Activated CD8-positive, alpha-beta memory T cell treated with anti-CD3 and anti-CD28 coated beads for 48 hours (primary cell): ENCODE measurements at places on chromosomes 2 and 18.

DNA sequence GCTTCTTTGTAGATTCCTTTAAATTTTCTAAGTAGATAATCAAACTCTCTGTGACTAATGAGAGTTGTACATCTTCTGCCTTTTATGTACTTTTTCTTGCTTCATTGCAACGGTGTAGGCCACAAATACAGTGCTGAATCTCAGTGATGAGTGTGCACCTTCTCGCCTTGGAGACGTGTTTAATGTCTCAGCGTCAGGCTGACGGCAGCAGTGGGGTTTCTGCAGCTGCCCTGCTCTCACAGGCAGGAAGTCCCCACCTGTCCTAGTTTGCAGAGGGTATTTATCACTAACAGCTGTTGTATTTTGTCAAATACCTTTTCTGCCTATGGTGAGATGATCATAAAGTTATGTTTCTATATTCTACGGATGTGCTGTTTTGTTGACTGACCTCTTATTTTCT is 13.3 kb downstream of the AGXT start:
- DNase-seq: no peak

- no peak for DNase-seq
These were observed 192.5 kb upstream of the FAM98A start for GRCh38 chr2:33791625-33792024.

- DNase-seq: no peak
These were observed 23.8 kb upstream of the IMP4 start for GRCh38 chr2:130318906-130319305.

DNA sequence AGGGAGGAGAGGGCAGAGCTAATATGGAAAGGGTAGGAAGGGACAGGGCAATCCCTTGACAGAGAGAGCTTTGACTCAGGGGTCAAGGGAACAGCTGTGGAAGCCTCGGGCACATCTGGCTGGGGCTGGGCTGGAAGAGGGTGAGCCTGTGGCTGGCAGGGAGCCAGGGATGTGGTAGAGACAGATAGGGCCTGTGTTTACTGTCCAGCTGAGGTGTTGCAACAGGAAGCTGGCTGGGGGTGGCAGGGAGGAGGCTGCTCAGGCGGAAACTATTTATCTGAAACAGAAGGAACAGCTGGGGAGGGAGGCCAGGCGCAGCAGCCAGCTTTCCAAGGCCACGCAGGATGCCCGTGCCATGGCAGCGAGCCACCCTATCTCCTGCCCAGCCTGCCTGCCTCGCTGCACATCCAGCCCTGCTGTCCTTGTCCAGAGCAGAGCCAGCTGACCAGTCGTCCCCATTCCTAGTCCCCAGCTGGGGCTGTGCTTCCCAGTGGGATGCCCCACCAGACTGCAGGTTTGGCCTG is 264.7 kb downstream of the CYP26B1 start:
- no peak for DNase-seq

- no peak for DNase-seq
These were observed 194.3 kb downstream of the MYCN start for GRCh38 chr2:16134436-16135165.

DNA sequence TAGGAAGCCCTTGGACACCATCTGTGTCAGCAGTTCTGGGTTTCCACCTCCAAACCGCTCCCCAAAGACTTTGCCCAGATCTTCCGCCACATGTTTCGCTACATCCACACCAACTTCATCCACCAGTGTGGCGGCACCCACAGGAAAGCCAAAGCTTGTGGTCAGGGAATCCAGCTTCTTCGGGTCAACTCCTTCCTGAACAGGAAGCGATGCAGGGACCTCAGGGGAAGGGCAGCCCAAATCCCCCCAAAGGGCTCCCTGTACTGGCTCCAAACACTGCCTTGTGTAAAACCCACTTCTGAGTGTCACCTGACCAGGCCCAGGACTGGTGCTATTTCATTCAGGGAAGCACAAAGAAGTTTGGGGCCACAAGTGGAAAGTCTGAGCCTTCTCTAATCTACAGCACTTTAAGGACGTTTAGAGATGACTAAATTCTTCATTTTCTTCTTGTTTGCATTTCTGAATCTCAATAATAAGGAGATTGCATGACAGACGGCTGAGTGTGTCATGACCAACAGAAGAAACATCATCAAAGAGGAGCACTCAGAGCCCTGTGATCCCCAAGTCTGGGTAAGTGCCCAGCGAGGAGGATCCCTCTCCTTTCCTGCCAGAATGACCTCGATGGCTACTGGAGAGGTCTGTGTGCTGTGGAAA is 20.8 kb downstream of the GAREM2 start:
- DNase-seq: no peak

GRCh38 chr2:58070765-58071164 is 24.2 kb downstream of the VRK2 start:
- DNase-seq: no peak

GRCh38 chr2:58138396-58139030 is 91.9 kb downstream of the VRK2 start:
- no peak for DNase-seq

- no peak for DNase-seq
These were observed 16.2 kb upstream of the RHOB start for GRCh38 chr2:20430461-20431300.

DNA sequence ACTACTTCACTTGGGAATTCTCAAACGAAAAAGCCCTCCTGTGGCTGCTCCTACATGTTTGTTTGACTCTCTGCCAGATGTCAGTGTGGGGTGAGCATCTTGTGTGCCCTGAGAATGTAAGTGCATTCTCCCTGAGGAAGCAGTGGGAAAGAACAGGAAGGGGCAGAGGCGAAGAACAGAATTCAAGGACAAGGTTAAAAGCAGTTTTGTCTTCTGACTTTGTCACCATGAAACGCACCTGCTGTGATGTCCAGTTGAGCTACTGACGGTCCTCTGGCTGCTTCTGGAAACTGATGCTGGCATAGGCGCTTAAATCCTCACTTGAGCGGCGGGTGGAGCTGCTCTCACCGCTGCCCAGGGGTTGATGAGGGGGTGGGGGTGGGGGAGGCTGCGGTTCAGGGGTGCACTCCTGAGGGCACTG is 4.9 kb downstream of the IRS1 start:
- no peak for DNase-seq

- no peak for DNase-seq
These were observed 725.6 kb upstream of the ID2 start for GRCh38 chr2:7956126-7956689.

- DNase-seq: no peak
These were observed 102.5 kb downstream of the EVA1A start for GRCh38 chr2:75458201-75458600.

- no peak for DNase-seq
These were observed 212.1 kb downstream of the TTC32 start for GRCh38 chr2:19689646-19690168.

- no peak for DNase-seq
These were observed 12.0 kb upstream of the ATP6V1C2 start for GRCh38 chr2:10709290-10709939.

- DNase-seq: no peak
These were observed 6.3 kb downstream of the TPRKB start for GRCh38 chr2:73730810-73731209.

GRCh38 chr2:5203134-5203755 is 488.9 kb upstream of the SOX11 start:
- no peak for DNase-seq

GRCh38 chr2:135072125-135072997 is 20.3 kb downstream of the RAB3GAP1 start:
- DNase-seq: no peak
